Naive thymus-derived CD8-positive, alpha-beta T cell (primary cell): ENCODE measurements at places on chromosomes 3 and 15. TPM values are rescaled to one million over a fixed set of nuclear protein-coding genes. Genes with fewer than 3 reads are reported as not detected.

DNA sequence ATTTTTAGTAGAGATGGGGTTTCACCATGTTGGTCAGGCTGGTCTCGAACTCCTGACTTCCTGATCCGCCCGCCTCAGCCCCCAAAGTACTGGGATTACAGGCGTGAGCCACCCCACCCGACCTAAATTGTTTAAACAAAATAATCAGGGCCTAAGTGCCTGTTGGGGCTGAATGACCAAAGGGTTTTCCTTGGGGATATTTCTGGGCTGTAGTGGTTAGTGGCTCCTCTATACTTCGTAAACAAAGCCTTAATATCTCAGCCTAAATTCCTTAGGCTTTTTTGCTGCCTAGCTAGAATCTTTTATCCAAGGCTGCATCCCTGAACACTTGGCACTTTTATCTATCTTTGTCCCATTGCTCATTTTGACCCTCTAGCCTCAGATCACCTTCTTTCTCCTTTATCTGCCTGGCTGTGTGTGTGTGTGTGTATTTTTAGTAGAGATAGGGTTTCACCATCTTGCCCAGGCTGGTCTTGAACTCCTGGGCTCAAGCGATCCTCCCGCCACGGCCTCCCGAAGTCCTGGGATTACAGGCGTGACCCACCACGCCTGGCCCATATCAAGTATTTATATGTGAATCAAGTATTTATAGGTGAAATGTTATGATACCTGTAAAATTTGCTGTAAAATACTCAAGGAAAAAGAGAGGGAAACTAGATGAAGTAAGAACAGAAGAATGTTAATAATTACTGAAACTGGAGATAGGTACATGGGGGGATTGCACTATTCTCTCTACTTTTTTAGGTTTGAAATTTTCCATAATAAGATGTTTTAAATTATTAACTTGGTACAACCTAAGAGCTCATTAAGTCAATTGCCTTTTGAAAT lies 1.8 kb downstream of the NUSAP1 start:
- H3K27me3 ChIP-seq, result no peaks in the 10 kb centered on the region
- no peak for DNase-seq
- peaks cover 6% of the 10 kb centered on the region for H3K4me1 ChIP-seq
- no peak overlapping the region for H3K27ac ChIP-seq

GRCh38 chr3:37179144-37179967 lies 5.0 kb upstream of the LRRFIP2 start:
- no peaks in the 10 kb centered on the region for H3K27me3 ChIP-seq
- H3K27ac ChIP-seq, result no peak overlapping the region
- peaks cover 50% of the 10 kb centered on the region for H3K4me1 ChIP-seq

DNA sequence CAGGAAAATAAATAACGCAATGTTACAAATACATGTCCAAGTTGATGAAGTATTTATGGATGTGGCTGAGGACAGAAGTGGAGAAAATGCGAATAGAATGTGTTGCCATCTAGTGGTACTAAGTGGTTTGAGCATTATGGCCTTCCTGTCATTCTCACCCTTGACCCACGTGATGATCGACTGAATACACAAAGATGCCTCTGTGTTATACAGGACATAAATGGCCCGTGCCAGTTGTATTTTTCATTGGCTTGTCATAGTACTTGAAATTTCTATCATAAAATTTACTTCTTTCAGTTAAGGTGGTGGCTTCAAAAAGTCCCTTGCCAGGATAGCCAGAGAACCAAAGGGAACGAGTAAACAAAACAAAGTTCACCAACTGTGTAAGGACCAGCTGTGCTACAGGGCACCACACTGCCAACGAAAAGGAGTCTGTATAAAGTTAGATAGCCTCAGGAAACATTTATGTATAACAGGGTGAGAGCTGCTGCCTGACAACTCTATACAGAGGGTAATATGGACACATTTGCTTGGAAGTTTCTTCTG lies 103.7 kb downstream of the MYH15 start:
- H3K4me3 ChIP-seq, result no peak overlapping the region
- peak; percentile 53 for DNase-seq
- H3K27me3 ChIP-seq, result no peaks in the 10 kb centered on the region
- H3K27ac ChIP-seq, result no peak overlapping the region
- no peaks in the 10 kb centered on the region for H3K36me3 ChIP-seq

GRCh38 chr3:178597371-178597770 lies 61.1 kb downstream of the KCNMB2 start:
- no peak overlapping the region for H3K4me3 ChIP-seq
- H3K27ac ChIP-seq, result no peak overlapping the region
- DNase-seq, result no peak
- no peaks in the 10 kb centered on the region for H3K36me3 ChIP-seq
- peaks cover 3% of the 10 kb centered on the region for H3K27me3 ChIP-seq
- H3K4me1 ChIP-seq, result no peaks in the 10 kb centered on the region

DNA sequence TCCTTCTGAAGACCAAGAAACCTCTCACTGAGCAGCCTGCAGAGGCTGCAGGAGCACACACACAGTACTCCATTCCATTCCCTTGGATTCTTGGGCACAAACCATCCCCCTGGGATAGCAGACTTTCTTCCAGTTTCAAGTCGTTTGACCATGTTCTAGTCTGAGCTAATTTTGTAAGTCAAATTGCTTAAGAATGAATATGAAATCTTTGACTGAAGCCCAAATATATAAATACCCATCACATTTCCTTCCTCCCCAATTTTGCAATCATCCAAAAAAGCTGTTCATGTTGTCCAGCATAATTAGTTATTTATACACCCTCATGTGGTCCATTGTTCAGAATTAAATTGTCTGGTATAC lies 231.2 kb upstream of the TPRG1 start:
- H3K36me3 ChIP-seq, result peaks cover 4% of the 10 kb centered on the region
- DNase-seq, result no peak
- peaks cover 4% of the 10 kb centered on the region for H3K4me1 ChIP-seq
- H3K27ac ChIP-seq, result no peak overlapping the region
- no peak overlapping the region for H3K4me3 ChIP-seq

DNA sequence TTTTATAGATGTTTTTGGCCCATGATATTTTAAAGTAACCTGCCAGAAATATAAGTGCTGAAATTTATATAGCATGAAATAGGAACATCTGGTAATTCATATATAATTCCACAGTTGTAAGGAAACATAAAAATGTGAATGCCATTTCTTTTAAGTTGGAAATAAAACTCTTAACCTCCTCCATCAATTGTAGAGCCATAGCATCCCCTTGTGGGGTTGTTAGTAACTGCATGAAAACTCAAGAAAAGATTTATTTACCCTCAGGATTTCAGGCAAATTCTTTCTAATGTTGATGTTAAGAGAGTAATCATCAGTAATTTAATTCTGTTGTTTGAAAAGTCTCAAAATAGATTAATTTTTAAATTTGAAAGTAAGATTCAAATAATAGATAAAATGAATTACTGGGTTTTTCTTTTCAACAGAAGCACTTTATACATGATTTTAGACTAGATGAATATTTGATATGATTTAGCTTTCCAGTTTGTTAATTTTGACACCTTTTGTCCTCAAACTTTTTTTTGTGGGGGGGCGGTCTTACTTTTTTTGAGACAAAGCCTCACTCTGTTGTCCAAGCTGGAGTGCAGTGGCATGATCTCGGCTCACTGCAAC lies 74.7 kb downstream of the RASA2 start:
- peak overlapping the region; percentile 74 for H3K27ac ChIP-seq
- no peak overlapping the region for H3K4me3 ChIP-seq
- no peaks in the 10 kb centered on the region for H3K27me3 ChIP-seq
- H3K36me3 ChIP-seq, result peaks cover 57% of the 10 kb centered on the region
- peak; percentile 78 for DNase-seq
- peaks cover 10% of the 10 kb centered on the region for H3K4me1 ChIP-seq

- H3K4me1 ChIP-seq, result no peaks in the 10 kb centered on the region
- no peak overlapping the region for H3K4me3 ChIP-seq
Measured at GRCh38 chr3:65945480-65945879, 93.2 kb downstream of the MAGI1 start.

DNA sequence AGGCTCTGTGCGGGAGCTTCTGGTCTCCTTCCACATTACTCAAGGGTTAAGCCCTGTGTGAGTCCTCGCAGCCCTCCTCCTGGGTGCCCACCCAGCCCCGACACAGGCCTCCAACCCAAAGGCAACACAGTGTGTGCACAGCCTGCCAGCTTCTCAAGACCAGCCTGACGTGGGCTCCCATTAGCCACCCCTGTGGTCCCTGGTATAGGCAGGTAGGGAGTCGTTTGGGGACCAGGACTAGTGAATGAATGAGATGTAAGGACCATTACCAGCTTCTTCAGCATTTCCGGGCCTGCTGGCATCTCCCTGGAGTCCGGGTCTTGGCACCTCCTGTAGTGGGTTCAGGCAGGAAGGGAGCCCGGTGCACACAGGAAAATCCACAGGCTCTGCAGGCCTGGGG lies 20.2 kb upstream of the PLXNA1 start:
- DNase-seq, result no peak
- H3K27me3 ChIP-seq, result no peaks in the 10 kb centered on the region
- no peak overlapping the region for H3K27ac ChIP-seq
- H3K4me1 ChIP-seq, result no peaks in the 10 kb centered on the region
- no peak overlapping the region for H3K4me3 ChIP-seq
- no peaks in the 10 kb centered on the region for H3K36me3 ChIP-seq

DNA sequence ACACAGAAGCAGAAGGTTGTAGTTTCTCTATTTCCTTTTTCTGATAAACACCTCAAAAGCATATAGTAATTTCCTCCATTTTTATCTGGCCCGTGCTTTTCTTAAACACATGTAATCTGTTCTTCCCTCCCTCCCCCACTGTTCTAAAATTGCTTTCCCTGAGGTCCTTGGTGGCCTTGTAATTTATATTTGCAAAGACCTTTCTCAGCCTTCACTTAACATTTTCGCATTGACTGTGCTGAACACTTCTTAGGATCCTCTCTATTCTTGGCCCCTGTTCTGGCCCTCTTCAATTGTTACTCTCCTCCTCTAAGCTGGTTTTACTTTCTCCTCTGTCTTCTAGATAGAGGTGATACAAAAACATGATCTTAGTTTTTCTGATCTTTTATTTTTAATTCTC lies 28.3 kb downstream of the GAP43 start:
- no peak for DNase-seq
- H3K36me3 ChIP-seq, result peaks cover 5% of the 10 kb centered on the region

GRCh38 chr15:32861761-32862160 lies 144.0 kb downstream of the GREM1 start:
- peaks cover 12% of the 10 kb centered on the region for H3K36me3 ChIP-seq
- DNase-seq, result no peak
- H3K4me1 ChIP-seq, result peaks cover 7% of the 10 kb centered on the region
- H3K4me3 ChIP-seq, result no peak overlapping the region
- no peaks in the 10 kb centered on the region for H3K27me3 ChIP-seq
- no peak overlapping the region for H3K27ac ChIP-seq

DNA sequence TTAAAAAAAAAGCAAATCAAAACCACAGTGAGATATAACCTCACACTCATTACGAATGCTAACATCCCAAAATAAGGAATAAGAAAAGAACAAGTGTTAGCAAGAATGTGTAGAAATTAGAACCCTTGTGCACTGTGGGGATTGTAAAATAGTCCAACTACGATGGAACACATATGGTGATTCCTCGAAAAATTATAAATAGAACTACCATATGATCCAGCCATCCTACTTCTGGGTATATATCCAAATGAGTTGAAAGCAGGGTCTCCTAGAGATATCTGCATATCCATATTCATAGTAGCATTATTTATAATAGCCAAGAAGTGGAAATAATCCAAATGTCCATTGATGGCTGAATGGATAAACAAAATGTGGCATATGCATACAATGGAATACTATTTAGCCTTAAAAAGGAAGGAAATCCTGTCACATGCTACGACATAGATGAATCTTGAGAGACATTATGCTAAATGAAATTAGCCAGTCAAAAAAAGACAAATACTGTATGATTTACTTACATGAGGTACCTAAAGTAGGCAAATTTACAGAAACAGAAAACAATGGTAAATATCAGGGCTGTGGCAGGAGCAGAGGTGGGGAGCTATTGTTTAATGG lies 55.6 kb downstream of the UACA start:
- no peak overlapping the region for H3K4me3 ChIP-seq
- H3K4me1 ChIP-seq, result no peaks in the 10 kb centered on the region
- H3K27ac ChIP-seq, result no peak overlapping the region
- DNase-seq, result no peak
- no peaks in the 10 kb centered on the region for H3K36me3 ChIP-seq
- peaks cover 41% of the 10 kb centered on the region for H3K27me3 ChIP-seq

- no peaks in the 10 kb centered on the region for H3K27me3 ChIP-seq
- H3K27ac ChIP-seq, result no peak overlapping the region
- no peaks in the 10 kb centered on the region for H3K4me1 ChIP-seq
- no peak for DNase-seq
- peaks cover 11% of the 10 kb centered on the region for H3K36me3 ChIP-seq
Measured at GRCh38 chr3:20931834-20932233, 745.8 kb upstream of the SGO1 start.

GRCh38 chr3:159788291-159788690 lies 200.3 kb upstream of the IL12A start:
- no peak overlapping the region for H3K4me3 ChIP-seq
- H3K27ac ChIP-seq, result no peak overlapping the region
- H3K36me3 ChIP-seq, result no peaks in the 10 kb centered on the region
- no peak for DNase-seq

DNA sequence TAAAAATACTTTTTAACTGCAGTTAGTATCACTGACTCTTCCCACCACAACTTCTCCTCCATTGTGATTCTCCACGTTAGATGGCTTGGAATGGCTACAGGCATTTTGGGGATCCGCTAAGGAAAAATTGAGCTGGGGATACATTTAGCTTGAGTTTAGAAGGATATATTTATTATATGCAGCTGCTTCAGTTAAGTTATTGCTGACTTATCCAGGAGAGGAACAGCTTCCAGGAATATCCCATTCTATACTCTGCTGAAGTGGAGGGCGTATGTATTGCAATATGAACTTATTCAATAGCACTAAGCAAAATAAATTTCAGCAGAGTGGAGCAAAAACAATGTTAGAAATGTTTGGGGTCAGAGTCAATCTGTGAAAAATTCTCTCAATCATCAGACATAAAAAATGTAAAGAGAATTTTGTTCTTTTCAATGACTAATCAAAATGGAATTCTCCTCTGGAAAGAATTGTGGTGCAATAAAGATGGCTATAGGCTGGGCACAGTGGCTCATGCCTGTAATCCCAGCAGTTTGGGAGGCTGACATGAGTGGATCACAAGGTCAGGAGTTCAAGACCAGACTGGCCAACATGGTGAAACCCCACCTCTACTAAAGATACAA lies 84.7 kb downstream of the NCEH1 start:
- no peak overlapping the region for H3K27ac ChIP-seq
- no peaks in the 10 kb centered on the region for H3K4me1 ChIP-seq
- DNase-seq, result no peak
- no peaks in the 10 kb centered on the region for H3K27me3 ChIP-seq

GRCh38 chr3:53140847-53141845 lies 10.9 kb upstream of the RFT1 start:
- no peak overlapping the region for H3K4me3 ChIP-seq
- H3K4me1 ChIP-seq, result no peaks in the 10 kb centered on the region
- H3K27me3 ChIP-seq, result no peaks in the 10 kb centered on the region
- no peak for DNase-seq
- no peaks in the 10 kb centered on the region for H3K36me3 ChIP-seq

The CPN2 gene
- not detected for polyA plus RNA-seq

The PATL2 gene
- polyA plus RNA-seq, result 7.2 TPM

The ASB14 gene
- polyA plus RNA-seq, result 0.10 TPM

The SEMA5B gene
- polyA plus RNA-seq, result not detected

The SLC30A4 gene
- polyA plus RNA-seq, result 1.9 TPM

The SIN3A gene
- 12.4 TPM for polyA plus RNA-seq

The SI gene
- polyA plus RNA-seq, result not detected

The PIF1 gene
- polyA plus RNA-seq, result not detected
